Activated T-cell treated with anti-CD3 and anti-CD28 coated beads for 24 hours (primary cell): ENCODE measurements at places on chromosomes 4 and X.

GRCh38 chr4:71520850-71521249, 182.0 kb downstream of the SLC4A4 start:
- no peak for DNase-seq

GRCh38 chr4:101471201-101471600, 123.9 kb upstream of the PPP3CA start:
- no peak for DNase-seq

DNA sequence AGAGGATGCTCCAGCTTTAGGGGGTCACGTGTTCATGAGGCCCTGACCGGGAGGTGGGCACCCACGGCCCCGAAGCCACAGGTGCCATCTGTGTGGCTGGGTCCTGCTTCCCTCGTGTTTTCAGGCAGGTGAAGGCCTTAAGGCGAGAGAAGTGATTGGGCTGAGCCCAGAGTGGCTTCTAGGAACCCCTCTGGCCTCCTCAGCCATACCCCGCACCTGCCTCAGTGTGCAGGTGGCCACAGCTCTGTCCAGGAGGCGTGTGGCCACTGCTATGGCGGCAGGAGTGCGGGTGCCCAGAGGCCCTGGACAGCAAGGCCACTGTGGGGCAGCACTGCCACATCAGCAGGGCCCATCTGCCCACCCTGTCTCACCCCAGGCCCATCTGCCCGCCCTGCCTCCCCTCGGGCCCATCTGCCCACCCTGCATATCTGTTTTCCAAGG, 25.0 kb downstream of the NKX1-1 start:
- no peak for DNase-seq

GRCh38 chr4:160546201-160546600, 1443.3 kb downstream of the RAPGEF2 start:
- DNase-seq: no peak

GRCh38 chr4:88709989-88710388, 12.4 kb upstream of the NAP1L5 start:
- DNase-seq: no peak

- DNase-seq: no peak
Observed at GRCh38 chr4:167020410-167020809, 213.9 kb downstream of the SPOCK3 start.
